Stimulated activated CD8-positive, alpha-beta memory T cell treated with anti-CD3 and anti-CD28 coated beads, Interleukin-4, amount 100 ng/mL, for 24 hours (primary cell): ENCODE measurements at places on chromosomes 5 and 9.

DNA sequence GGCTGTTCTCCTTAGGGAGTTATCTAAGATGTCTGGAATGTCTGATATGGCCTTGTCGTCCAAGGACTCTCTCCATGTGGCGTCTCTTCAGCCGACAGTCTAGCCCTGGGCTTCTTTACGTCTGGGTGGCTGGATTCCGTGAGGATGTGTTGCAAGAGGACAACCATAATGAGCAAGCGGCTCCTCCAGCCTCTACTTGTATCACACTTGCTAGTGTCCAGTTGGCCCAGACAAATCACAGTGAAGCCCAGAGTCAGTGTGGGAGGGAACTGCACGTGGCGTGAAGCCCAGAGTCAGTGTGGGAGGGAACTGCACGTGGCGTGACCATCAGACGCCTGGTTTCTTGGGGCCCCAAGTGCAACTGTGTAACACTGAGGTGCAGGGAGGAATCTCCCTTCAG is 61.1 kb downstream of the COL23A1 start:
- DNase-seq: no peak

GRCh38 chr9:75462866-75463265 is 374.6 kb downstream of the OSTF1 start:
- DNase-seq: no peak

DNA sequence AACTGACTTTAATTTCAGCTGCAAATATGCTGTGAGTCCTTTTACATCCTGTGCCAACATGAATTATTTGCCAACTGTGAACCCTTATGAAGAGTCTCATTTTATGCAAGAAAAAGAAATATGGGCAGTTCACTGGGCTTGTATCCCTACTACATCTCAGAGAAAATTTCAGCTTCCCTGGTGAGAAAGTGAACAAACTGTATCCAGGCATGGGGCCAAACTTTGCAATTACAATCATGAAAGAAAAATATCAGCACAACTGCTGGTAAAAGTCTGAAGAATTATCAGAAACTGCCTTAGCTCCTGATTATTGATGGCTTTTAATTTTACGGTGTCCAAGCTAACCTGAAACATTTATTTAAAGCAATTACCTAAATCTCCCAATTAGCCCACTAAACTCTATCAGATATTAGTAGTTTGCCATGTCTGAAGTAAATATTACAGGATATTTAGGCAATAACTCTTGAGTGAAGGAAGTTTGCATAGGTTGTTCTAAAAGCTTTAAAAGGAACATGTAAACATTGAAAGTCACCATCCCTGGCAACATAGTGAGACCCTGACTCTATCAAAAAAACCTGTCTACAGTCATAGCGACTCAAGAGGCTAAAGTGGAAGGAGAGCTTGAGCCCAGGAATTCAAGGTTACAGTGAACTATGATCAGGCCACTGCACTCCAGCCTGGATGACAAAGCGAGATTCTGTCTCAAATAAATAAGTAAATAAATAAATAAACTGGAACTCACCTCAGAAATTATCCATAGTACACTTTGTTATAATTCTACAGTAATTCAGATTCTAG is 83.9 kb upstream of the HCN1 start:
- DNase-seq: no peak

- no peak for DNase-seq
Observed at GRCh38 chr5:1181451-1182359, 19.7 kb upstream of the SLC6A19 start.

- DNase-seq: no peak
Observed at GRCh38 chr5:72394688-72395087, 74.5 kb downstream of the PTCD2 start.
